ENCODE measurements at places on chromosomes 3 and 15.

- no peak for DNase-seq
These were observed 183.0 kb upstream of the TMCO5A start for GRCh38 chr15:37751401-37751800.

DNA sequence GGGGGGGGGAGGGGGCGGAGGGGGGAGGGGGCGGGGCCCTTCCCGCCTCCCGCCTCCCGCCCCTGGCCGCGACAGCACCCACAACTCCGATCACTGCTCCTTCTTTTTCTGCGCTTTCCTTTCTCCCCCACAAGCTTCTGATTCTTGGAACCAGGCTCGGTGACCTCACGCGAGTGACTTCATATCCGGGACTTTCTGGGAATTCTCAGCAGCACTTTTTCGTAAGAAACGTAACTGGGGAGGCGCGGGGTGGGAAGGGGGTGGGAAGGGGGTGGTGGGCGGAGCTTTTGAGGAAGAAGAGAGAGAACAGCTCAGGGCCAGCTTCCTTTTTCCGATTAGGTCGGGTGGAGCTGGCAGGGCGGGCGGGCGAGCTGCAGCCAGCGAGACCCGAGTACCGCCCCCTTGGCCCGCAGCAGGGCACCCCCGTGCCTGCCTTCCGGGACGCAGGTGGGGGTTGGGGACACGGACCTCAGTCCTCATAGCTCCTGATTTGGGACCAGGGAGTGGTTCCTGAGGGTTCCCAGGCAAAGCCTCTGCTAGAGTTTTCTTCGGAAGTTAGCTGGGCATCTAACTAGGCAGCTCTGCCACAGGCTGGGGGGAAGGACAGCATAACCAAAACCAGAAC lies 14.6 kb downstream of the XIRP1 start:
- DNase-seq, result peak; percentile 94

GRCh38 chr3:4396542-4396941 lies 70.5 kb downstream of the SUMF1 start:
- DNase-seq, result no peak

GRCh38 chr15:31322504-31322903 lies 4.1 kb upstream of the KLF13 start:
- no peak for DNase-seq

GRCh38 chr3:42979044-42979972 lies at the start of gene GASK1A:
Gene GASK1A (plus strand): TSS chr3:42979311. CDS start chr3:42979643, 332 bp downstream.
- peak; percentile 32 for DNase-seq

DNA sequence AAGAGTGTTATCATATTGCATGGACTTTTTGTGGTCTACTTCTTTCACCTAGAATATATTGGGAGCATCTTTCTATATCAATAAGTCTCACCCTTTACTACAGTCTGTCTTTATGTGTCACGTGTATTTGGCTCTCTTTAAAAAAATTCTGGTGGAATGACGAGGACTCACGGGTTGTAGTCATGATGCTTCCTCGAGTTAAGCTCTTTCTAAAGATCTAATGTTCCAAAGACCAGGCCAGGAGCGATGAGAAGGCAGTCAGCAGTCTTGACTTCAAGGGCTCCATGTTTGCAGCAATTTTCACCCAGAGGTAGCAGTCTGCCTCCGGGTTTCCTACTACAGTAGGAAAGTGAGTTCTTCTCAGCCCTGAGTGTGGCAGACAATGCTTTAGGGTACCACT lies 88.9 kb downstream of the FRMD4B start:
- DNase-seq, result no peak

GRCh38 chr3:24258727-24259600 lies 235.7 kb downstream of the THRB start:
- no peak for DNase-seq

DNA sequence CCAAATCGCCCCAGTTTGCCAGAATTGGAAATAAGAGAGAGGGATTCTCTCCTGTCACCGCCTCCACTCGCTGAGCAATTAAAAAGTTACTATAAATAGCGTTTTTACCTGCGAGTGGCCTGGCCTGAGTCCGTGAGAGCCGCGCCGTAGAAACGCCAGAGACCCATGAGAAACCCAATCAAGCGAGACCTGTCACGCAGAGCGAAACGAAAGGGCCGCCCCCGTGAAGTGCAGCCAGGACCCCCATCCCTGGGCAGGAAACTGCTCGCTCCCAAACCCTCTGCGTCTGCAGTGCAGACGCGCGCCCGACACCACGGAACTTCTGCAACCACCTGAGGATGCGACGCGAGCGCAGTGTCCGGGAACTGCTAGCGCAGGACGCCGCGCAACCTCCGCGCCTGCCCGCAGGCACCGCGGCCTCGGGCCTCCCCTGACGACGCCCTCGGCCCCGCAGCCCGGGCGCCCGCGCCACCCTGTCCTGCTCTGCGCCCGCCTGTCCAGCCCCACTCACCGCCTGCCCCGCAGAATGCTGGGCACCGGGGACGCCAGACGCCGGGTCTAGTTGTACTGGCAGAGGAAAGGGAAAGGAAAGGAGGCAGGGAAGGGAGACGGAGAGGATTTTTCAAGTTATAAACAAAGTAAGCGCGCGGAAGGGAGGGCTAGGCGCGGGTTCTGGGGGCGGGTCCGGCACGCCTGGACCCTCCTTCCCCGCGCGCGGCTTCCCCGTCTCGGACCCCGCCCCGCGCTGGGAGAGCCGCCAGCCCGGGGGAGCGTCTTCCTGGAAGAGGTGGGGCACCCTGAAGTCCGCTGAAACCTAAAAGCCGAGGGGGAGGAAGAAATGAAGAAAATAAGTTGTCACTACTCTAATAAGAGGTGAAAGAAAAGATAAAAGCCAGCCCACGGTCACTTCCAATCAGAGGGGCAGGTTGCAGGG lies at the start of gene PLSCR4:
Gene PLSCR4 (minus strand): TSS at position 657 of the 934 bp plus-strand sequence. CDS start 29,034 bp downstream, outside the sequence.
- DNase-seq, result no peak

DNA sequence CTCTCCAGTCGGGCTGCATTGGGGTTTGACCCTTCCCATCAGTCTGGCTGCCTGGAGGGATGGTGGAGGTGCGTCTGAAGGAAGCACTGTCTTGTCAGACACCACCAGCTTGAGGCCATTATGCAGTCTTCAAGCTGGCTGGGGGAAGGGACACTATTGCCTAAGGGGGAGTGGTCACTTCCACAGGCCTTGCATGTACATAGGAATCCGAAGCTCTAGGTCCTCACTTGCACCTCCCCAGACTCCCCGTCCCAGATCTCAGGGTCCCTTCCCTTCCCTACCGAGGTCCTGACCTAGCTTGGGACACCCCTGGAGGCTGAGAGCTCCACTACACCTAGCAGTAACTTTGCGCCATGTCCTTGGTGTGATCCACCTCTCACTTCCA lies 48.6 kb upstream of the KLF13 start:
- DNase-seq, result peak; percentile 3

DNA sequence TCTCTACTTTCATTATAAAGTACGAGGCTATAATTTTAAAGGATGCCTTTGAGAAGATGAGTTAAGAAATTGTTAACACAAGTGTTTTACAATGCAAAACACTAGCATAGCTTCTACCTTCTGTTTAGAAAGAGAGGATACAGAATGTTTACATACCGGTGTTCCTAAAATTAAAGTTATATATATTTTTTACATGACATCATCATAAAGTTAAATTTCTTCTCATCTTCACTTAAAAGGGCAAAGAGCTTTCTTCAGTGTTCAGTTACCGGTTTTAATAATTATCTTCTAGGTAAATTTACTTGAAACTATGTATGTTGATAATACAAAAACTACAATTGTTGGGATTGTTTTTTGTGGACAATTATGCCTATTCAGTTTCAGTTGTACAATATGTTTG lies 32.7 kb upstream of the TM2D3 start:
- DNase-seq, result no peak

- DNase-seq, result no peak
These were observed 15.8 kb upstream of the RAMAC start for GRCh38 chr15:82970078-82970686.

- DNase-seq, result no peak
These were observed 4.1 kb downstream of the KNL1 start for GRCh38 chr15:40598126-40598525.

GRCh38 chr15:83199288-83199687 lies 8.3 kb downstream of the HDGFL3 start:
- no peak for DNase-seq

GRCh38 chr3:32487781-32488473 lies 14.7 kb downstream of the CMTM6 start:
- no peak for DNase-seq

DNA sequence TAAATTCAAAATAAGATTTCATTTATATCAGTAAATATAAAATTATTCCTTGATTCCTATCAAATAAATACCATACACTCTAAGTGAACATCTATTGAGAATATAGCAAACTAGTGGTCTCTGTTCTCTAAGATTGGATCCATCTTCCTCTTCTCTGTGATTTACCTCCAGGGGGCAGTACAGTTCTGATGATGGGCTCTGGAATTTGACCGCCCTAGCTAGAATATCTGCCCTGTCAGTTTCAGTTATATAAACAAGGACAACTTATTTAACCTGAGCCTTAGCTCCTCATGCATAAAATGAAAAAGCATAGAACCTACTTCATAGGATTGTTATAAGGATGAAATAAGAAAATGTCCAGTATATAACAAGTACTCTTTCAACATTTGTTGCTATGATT lies 171.1 kb upstream of the CCDC54 start:
- DNase-seq, result no peak

Measured in CD14-positive monocyte (primary cell).